ENCODE measurements at places on chromosomes 2 and 18.
A peak's percentile ranks its signal among the peaks of the same experiment; 100 is the strongest.

DNA sequence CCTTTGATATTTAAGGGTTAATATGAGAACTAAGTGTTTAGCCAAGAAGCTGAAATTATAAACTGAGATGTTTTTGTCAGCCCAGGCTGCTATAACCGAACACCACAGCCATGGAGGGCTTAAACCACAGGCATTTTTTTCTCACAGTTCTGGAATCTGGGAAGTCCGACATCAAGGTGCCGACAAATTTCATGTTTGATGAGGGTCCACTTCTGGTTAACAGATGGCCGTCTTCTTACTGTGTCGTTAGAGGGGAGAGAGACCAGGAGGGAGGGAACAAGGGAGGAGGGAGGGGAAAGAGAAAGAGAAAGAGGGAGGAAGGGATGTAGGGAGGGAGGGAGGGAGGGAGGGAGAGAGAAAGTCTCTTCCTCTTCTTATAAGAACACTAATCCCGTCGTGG, 6.5 kb upstream of the CNDP2 start:
- no peak for DNase-seq

DNA sequence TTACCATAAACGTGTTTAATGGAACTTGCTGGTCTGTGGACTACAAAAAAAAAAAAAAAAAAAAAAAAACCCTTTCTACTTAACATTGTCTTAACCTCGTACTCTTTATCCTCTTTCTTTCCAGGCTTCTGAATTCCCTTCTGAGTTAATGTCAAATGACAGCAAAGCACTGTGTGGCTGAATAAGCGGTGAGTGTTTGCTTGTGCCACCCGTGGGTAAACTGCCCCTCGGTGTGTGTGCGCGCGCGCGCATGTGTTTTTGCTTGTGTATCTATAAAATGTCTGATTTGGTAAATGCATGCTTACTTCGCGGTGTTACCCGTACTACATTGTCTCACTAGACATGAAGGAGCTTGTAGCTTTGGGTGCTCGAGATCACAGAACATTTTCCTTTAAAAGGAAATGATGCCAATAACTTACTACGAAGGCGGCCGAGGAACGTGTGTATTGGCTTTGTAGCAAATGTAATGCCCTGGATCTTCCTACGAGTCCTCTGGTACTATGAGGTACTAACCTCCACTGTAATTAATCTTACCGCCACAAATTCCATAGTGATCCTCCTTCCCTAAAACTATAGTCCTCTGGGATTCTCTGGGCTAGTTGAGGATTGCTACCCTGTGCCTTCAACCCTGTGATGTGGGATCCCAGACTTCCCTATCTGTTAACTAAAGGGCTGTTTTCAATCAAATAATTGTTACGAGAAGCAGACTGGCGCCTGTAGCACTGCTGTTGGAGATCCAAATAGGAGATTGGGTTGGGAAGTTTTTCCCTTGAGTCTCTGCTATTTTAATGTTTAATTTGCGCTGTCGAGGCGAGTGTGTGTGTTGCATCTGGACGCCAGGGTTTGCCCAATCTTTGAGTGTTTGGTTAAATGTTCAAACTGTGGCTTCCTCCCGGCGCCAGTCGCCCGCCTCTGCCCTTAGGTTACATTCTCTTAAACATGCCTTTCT, 1.1 kb downstream of the ID2 start:
- peak; percentile 43 for DNase-seq

DNA sequence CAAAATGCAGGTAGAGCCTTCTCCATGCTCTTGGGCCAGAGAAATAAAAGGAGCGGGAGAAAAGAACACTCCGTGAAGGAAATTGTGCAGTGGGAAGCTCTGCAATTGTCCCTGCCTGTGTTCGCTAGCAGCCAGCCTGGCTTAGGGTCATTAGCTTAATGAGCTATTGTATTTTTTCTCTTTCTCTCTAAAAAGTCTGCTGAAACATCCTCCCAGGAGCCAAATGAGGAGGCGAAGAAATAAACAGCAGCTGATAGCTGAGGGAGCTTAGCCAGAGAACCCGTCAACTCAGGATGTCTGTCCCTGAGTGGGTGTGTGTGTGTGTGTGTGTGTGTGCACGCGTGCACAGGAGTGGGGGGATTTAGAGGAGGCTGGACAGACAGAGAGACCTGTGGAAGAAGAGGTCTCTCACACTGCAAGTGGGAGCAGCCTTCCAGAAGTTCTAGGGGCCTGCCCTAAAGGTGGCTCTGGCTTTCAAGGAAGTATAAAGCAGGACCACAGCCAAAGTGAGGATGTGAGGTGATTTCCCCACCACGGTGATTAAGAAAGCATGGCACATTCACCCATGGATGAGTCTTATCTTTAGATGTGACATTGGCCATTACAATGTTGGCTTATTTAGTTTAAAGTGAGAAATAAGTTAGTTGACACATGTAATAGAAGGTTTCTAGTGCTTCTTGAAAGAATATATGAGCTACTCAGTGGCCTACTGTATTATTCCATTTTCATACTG, 690.4 kb downstream of the RNF144A start:
- no peak for DNase-seq

- DNase-seq = peak; percentile 42
Measured at GRCh38 chr18:34913837-34914661, 127.2 kb upstream of the MAPRE2 start.

GRCh38 chr2:190649035-190649797, at the start of gene NAB1:
Gene NAB1 (plus strand): TSS chr2:190649083. CDS start chr2:190659177, 10,094 bp downstream.
- peak; percentile 68 for DNase-seq

DNA sequence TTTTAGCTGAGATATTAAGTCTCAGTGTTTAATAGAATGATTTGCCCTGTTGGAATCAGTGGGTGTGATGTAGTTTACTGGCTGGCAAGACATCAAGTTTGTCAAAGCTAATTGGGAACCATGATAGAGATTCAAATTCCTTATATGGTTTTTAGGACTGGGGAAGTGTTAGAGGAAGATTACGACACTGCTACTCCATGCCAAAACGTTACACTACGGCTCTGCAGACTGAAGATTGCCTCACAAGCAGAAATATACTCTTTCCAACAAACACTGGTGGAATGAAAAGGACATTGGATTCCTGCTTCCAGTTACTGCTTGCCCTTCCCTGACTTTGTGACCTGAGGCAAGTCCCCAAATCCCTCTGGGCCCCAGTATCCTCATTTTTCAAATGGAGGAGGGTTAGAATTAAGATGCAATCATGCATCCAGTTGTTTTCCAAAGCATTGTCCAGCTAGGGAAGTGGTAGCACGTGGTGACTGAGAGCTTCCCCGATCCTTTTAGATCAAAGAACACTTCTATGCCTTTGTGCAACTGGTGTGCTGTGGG, 147.6 kb downstream of the CDC42EP3 start:
- DNase-seq = no peak

DNA sequence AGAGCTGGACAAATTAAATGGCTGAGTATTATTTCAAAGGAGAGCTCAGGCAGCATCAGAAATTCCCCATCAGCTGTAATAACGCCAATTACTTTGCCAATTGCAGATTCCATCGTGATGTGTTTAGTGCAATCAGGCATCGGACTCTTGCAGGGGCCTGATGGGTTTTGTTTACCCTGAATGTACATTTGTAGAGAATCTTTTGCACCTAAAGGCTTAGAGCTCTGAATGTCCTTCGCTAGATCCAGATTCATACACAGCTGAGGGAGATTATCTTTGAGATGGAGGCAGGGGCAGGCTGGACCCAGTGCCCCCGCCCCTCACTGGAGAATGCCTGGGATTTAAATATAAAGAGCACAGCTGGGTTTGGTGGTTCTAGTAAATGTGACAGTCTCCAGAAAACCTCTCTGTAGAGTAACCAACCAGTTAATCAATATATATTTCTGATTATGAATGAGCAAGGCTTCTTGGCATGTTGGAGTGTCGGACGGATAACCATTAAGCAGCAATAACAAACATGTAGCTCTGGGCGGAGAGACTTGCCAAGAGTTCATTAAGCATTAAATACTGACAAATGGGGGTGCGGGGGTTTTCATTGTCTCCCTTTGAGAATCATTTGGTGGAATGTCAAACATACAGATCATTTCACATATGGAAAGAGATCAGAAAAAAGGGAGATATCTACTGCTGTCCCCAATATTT, 200.9 kb downstream of the SETBP1 start:
- DNase-seq = no peak

Data from mesendoderm (in vitro differentiated cells).